Stimulated activated CD8-positive, alpha-beta memory T cell treated with anti-CD3 and anti-CD28 coated beads, Interleukin-7, amount 100 ng/mL, for 24 hours (primary cell): ENCODE measurements at places on chromosomes 3 and 15.

- no peak for DNase-seq
These were observed 134.1 kb upstream of the MNS1 start for GRCh38 chr15:56598991-56599390.

DNA sequence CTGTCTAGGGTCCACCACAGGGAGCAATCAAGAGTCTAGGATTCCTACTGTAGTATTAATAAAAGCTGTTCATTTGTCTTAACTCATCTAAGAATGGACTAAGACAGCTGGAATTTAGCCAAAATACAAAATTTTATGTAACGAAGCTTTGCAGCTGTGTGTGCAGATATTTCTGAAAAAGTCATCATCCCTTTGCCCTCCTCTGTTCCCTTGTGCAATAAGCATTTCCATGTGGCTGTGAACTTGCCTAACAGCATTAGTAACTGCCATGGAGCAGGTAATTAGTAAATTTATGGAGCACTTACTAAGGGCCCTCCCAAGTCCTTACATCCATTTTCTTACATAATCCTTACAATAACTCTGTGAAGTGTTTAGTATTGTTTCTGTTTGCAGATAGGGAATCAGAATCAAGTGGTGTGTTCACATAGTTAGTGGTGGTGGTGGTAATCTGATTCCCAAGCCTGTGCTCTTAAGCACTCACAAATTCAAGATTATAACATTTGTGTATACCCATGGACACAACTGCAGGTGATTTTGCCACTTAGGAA is 114.5 kb downstream of the RARB start:
- no peak for DNase-seq

GRCh38 chr3:128787256-128788253 is 61.6 kb downstream of the RAB7A start:
- DNase-seq: no peak

DNA sequence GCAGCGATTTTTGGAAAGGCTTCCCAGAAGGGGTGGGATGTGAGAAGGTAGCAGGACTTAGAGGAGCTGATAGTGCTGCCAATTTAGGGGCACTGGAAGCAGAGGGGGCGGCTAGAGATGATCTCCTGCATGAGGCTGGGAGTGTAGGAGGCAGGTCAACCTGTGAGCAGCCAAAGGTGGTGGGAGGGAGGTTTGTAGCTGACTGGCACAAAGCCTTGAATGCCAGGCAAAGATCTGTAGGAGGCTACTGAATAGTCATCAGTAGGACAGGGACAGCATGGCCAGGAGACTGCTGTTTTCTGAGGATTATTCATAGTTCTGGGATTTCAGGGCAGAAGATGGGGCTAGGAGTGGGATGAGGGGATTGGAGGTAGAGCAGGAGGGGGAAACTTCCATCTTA is 2.2 kb downstream of the SCAMP5 start:
- DNase-seq: no peak
